ENCODE measurements at places on chromosomes 6 and 20.

DNA sequence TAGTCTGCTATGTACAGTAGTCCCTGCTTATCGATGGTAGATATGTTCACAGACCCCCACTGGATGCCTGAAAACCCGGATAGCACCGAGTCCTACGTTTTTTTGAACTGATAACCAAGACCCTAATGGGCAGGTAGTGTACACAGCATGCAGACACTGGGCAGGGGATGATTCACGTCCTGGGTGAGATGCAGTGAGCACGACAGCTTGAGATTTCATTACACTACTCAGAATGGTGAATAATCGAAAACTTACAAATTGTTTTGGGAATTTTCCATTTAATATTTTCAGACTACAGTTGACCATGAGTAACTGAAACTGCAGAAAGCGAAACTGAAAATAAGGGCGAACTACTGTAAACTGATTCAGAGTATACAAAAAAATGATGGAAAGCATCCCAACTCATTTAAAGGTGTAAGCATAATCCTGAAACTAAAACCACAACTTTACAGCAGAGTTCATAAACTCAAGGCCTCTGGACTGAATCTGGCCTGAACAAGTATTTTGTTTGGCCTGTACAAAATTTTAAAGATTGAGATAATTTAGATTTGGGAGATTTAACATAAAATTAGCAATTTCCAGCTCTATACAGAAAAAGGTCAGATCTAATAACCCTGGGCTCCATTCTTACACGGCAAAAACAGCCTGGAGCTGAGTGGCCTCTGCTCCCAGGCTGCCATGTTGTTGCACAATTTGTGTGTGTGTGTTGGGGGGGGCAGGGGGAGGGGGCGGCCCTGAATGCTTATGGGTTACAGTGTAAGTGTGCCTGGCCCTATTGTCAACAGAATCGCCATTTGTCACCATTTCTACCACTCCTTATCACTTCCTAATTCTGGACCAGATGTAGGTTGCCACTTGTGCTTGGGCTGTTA, 34.9 kb downstream of the RNF24 start:
- DNase-seq = no peak

DNA sequence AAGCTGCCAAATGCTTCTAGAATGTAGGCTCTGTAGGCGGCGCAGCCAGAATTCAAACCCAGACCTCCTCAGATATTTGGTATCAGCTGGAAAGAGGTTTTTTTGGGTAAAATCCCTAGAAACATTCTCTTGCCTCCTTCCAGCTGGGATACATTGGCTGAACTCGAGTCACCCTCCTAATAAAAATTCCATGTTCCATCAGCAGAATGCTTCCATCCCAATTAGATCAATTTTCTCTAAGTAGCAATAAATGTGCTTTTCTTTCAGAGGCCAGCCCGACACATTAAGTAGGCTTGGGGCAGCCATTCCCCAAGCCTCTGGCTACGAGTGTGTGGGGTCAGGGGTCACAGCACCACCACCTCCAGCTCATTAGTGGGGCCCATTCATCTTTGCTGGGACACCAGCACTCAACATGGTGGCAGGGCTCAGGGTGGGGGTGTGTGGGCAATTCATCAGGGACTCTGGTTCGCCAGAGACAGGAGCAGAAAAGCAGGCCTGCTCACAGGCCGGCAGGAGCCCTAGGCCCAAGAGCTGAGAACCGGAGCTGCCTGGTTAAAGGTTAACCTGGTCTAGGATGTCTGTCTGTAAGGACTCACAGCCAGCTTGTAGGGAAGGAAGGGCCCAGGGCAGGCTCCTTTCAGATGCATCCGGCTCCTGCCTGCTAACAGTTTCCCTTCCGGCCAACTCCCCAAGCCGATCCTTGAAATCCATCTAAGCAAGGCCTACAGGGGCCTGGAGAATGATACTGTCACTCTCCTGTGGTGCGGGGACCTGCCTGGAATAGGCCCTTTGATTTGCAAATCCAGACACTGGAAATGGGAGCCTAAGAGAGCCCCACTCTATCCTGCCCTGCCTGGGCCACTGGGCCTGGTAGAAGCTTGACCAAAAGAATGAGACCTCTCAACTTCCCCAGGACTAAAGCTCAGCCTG, 159.1 kb upstream of the TOP1 start:
- DNase-seq = no peak

- no peak for DNase-seq
Measured at GRCh38 chr20:12264711-12265110, 347.0 kb downstream of the BTBD3 start.

- DNase-seq = no peak
Measured at GRCh38 chr6:41065550-41066026, 6.6 kb downstream of the OARD1 start.

DNA sequence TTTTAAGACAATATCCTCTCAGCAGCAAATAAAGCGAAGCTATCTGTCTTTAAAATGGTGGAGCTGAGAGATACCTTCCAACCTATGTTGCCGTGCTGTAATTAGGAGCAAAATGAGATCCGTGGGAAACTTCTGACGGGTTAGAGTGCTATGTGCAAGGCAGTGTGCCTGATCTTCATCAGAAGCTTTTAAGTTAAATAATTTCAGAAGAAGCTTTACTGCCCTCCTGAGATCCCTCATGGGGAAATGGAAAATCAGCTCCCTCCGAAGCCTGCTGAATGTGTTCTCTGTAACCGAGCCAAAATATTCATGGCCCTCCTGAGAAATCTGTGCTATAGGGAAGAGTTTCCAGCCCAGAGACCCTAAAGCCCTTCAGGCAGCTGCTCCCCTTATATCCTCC, 43.7 kb upstream of the TBC1D7 start:
- DNase-seq = no peak

GRCh38 chr6:16999491-17000436, 102.1 kb upstream of the STMND1 start:
- DNase-seq = no peak

DNA sequence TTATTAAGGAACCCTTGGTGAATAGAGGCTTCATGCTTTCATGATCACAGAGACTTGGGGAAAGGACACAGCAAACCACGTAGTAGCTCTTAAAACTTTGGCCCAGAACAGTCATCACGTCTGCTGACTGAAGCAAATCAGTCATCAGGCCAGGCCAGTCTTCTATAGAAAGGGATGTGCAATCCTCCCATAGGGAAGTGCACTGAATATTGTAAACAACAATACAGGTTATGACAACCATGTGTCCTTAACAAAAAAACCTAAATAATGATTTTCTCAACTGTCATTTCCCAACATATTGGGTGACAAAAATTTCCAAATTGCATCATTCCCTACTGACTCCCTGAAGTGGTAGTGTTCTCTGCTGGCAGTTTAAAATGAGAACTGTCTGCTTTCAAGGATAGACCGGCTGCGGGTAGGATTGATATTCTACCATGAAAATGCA, 388.2 kb upstream of the CITED2 start:
- DNase-seq = no peak

- no peak for DNase-seq
Measured at GRCh38 chr6:3869284-3869631, 20.1 kb downstream of the FAM50B start.

DNA sequence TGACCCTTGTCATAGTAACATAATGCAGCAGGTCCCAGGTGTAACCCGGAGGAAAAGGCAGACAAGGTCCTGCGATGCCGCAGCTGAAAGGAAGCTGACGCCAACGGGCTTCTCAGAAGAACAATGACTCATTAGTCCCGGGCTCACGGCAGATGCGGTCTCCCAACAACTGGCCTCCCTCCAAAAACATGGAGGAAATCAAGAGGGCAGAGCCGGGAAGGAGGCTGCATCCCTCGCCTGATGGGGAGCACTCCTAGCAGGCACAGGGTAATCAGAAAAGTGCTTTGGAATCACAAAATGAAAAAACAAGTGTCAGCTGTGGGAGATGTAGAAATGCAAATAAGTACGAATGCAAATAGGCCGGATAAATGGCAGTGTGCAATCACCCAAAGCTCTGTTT, 165.2 kb upstream of the AGPAT4 start:
- DNase-seq = no peak

DNA sequence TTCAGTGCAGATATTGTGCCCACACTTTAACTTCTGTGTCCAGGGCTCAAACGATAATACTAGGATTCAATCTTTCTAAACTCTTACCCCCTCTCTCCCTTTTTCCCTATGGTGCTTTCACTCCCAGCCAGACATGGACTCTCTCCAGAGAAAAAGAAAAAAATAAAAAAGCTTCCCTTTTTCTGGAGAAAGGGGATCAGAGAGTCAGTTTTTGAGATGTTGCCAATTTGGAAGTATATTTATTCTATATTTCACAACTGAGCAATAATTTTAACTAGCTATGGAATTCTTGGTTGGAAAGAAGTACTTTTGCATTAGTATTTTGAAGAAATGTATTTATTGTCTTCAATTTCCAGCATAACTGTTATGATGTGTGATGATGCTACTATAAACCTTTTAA, 72.2 kb upstream of the ZFP64 start:
- DNase-seq = no peak

- DNase-seq = no peak
Measured at GRCh38 chr6:133268621-133269020, 27.5 kb downstream of the EYA4 start.

DNA sequence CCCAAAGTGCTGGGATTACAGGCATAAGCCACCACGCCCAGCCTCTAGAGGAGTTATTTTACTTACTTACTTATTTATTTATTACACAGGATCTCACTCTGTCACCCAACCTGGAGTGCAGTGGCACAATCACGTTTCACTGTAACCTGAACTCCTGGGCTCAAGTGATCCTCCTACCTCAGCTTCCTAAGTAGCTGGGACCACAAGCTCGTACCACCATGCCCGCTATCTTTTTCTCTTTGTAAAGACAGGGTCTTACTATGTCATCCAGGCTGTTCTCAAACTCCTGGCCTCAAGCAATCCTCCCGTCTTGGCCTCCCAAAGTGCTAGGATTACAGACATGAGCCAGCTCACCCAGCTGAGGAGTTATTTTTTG, 1.6 kb upstream of the TRIB3 start:
- DNase-seq = no peak

- no peak for DNase-seq
Measured at GRCh38 chr6:7142228-7142801, 34.6 kb downstream of the RREB1 start.

GRCh38 chr20:62624325-62624690, 18.0 kb upstream of the SLCO4A1 start:
- no peak for DNase-seq

- DNase-seq = no peak
Measured at GRCh38 chr6:72111611-72112010, 225.3 kb downstream of the RIMS1 start.

- no peak for DNase-seq
Measured at GRCh38 chr6:21800948-21801438, 207.4 kb downstream of the SOX4 start.

DNA sequence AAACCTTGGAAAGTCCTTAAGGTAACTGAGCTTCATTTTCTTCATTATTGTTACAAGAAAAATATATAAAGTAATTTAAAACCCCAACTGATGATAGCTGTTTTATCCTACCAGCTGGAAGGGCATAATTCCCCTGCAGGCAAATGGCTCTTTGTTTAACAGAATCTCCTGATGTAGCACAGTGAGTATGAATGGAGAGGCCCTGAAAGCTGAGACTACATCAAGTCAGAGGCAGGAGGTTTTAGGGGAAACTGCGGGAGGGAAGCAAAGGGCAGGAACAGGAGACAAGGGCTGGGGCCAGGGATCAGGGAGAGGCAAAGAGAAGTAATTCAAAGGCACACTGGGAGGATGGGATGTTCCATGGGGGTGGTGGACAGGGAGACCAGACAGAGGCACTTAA, 119.0 kb upstream of the LRFN2 start:
- DNase-seq = no peak
